ENCODE measurements at places on chromosomes 1 and 21.

- no peak for DNase-seq
These were observed 20.5 kb downstream of the PRDM15 start for GRCh38 chr21:41858466-41859296.

GRCh38 chr1:22763487-22764200 lies 53.0 kb downstream of the EPHB2 start:
- no peak for DNase-seq

GRCh38 chr1:63475761-63476160 lies 47.3 kb downstream of the ITGB3BP start:
- DNase-seq = no peak

- DNase-seq = no peak
These were observed 71.2 kb downstream of the NGF start for GRCh38 chr1:115266729-115267421.

GRCh38 chr1:218945050-218945449 lies 228.6 kb upstream of the LYPLAL1 start:
- DNase-seq = no peak

- no peak for DNase-seq
These were observed 8.2 kb downstream of the UMODL1 start for GRCh38 chr21:42079008-42079938.

GRCh38 chr1:185404291-185404690 lies 87.2 kb upstream of the IVNS1ABP start:
- DNase-seq = no peak

- no peak for DNase-seq
These were observed 10.7 kb downstream of the ZNF648 start for GRCh38 chr1:182050481-182051448.

- no peak for DNase-seq
These were observed 26.0 kb downstream of the SLC16A1 start for GRCh38 chr1:112929979-112930378.

DNA sequence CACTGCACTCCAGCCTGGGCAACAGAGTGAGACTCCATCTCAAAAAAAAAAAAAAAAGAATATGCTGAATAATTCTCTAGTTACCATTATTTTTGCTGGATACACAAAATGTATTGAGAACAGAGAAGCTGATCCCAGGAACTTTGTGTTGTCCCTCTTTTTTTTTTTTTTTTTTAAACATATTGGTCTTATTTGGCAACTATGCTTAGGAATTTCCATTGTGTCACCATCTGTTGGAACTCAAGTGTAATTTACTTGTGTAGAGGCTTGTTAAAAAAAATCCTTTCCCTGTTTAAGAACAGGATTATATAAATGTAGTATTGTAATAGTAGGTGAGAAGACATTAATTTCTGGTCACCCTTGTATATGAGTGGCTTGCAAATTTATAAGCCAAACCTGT lies 28.6 kb downstream of the CAMSAP2 start:
- DNase-seq = no peak

DNA sequence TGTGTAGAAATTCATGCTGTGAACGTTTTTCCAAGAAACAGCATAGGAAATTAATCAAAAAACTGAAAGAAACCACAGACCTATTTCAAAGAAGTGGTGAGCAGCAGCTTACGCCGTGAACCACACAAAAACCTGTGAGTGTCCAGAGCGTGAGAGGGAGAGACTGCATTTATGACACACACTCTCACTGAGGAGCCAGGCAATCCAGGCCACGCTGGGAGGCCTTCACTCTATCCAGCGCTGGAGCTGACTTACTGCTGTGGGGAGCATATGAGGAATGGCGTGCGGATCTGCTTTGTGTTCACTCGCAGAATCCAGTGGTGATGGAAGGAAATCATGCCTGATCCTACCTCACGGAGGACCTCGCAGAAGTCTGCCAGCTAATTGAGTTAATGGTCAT lies 12.7 kb downstream of the ADAMTS1 start:
- no peak for DNase-seq

GRCh38 chr1:61641578-61642336 lies 83.2 kb downstream of the TM2D1 start:
- peak; percentile 23 for DNase-seq

- no peak for DNase-seq
These were observed 48.5 kb downstream of the EVI5 start for GRCh38 chr1:92736395-92736794.

DNA sequence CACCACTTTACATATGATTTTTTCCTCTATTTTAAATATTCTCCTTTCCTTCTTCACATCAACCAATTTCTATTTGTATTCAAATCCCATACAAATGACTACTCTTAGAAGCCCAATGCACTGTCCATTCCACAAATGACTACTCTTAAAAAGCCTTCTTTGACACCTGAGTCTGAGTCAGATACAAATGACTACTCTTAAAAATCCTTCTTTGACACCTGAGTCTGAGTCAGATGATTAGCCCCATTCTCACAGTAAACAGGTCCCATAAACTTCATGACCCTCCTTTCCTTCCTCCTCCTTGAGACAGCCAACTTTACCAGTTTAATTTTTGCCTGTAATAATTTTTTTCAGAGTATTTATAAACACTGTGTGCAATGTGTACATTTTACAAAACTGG lies 231.3 kb upstream of the USP25 start:
- no peak for DNase-seq

DNA sequence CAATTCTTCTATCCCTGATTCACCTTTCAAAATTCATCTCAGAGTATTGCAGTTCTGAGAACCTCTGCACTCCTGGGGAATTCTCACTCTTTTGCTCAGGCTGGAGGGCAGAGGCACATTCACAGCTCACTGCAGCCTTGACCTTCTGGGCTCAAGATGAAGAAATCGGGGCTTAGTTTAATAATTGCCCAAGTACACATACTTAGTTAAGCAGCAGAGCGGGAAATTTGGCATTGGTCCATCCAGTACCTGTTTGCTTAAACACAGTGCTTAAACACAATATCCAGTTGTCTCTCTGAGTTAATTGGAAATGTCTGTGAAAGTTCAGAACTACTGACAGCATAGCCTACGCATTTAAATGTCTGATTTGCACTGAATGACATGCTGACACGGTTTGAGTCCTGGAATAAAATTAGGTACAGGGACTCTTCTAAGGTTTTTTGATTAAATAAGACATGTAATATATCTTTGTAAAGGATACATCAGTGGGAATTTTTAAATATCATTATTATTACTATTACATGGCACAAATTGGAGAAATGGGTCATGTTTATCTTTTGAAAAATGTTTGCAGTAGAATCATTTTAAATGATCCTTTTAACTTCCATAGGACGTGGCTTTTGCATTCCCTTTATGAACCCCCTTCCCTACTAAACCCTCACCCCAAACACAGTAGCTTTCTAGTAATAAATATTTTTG lies 337.4 kb downstream of the SRGAP2C start:
- no peak for DNase-seq

DNA sequence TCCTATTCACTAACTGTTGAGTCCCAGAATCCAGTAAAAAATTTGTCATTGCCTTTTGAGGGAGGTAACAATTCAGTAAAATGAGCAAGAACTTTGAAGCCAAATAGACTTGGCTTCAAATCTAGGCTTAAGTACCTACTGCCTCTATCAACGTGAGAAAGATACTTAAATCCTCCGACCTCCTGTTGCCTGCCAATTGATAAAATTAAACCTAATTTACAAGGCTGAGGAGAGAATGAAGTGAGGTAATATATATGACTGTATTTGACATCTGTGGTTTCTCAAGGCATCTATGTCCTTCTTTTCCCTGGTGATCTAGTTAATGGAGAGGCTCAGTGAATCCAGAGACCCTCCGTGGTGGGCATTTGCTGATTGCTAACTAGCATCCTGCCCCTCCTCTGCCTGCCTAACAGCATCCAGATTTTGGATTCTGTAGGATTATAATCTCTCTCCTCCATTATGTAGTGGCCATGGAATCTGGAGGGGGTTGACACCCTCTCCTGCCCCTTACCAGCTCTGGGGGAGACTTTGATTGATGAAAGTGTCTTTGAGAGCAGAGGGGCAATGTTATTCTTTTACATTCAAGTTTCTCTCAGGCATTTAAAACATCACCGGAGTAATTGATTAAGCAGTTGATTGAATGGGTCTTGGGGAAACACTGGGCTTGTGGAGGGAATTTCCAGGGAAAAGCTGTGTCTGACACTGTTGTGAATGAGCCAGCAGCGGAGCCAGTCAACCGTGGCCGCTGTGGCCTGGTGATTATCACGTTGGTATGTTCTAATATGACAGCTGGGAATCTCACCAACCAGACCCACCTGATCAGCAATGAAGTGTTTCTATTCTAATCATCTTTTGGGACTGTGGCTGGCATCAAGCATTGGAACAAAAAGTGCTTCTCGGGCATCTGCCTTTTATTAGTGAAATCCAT lies 140.7 kb upstream of the FAM78B start:
- no peak for DNase-seq

- no peak for DNase-seq
These were observed 29.8 kb downstream of the MEGF6 start for GRCh38 chr1:3581296-3582036.

DNA sequence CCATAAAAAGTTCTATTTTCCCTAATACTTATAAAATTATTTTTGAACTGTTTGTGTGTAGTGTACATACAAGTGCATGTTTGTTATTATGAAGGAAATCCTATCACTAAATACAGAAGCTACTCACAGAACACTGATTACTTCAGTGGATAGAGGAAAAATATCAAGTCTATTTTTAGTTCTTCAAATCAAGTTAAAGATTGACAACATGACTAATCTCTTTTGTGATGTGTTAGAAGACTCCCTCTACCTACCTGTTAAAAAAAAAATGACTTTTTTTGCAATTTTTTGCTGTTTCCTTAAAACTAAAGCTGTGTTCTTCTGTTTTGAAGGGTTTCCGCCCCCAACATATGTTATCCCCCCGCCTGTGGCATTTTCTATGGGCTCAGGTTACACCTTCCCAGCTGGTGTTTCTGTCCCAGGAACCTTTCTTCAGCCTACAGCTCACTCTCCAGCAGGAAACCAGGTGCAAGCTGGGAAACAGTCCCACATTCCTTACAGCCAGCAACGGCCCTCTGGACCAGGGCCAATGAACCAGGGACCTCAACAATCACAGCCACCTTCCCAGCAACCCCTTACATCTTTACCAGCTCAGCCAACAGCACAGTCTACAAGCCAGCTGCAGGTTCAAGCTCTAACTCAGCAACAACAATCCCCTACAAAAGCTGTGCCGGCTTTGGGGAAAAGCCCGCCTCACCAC lies 45.5 kb downstream of the NCF2 start:
- DNase-seq = no peak

DNA sequence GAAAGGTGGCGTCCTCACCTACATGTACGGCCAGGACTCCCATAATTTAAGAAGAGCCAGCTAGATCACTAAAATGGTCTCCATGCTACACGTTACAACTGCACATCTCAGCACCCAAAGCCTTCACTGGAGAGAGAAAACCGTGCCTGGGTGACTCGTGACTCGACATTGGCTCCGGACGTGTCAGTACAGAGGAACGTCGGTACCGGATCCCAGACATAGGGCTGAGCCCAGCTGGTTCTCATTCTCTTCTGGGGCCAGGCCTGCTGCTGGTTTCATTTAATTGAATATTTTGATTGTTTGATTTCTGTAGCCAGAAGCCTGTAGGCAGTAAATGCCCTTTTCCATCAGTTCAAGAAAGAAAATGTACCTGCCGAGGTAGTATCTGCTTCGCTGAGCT lies 93.1 kb downstream of the HHIPL2 start:
- no peak for DNase-seq

GRCh38 chr21:34540206-34540605 lies 28.2 kb upstream of the KCNE1 start:
- DNase-seq = no peak

- no peak for DNase-seq
These were observed 8.6 kb downstream of the PRKACB start for GRCh38 chr1:84152649-84153056.

GRCh38 chr1:170064821-170065220 lies 9.7 kb downstream of the KIFAP3 start:
- no peak for DNase-seq

DNA sequence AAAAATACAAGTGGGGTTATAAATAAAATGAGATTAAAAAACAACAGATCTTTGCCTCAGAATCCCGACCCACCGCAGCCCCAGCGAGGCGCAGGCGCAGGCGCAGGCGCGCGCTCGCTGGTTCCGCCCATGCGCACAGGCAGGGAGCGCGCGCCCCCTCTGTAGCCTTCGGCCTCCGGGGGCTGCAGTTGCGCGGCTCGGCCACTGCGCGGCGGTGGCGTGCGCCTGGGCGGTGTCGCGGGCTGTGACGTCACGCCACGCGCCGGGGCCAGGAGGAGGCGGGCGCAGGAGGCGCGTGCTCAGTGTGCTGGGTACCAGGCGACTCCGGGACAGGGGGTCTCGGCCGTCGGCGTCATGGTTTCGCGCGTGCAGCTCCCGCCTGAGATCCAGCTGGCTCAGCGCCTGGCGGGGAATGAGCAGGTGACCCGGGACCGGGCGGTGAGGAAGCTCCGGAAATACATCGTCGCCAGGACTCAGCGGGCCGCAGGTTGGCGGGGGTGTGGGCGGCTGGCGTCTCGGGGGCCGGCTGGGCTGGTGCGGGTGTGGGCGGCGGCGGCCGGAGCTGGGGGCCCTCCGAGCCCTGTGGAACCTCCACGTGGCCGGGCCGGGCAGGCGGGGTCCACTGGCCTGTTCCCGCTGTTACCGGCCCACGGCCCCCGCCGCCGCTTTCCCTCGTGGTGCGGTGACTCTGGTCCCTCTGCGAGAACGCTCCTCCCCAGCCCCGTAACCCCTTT lies at the start of gene RRP1:
RRP1 (plus strand) TSS at position 302 of the 734 bp plus-strand sequence; CDS start at position 355, 53 bp downstream.
- DNase-seq = peak; percentile 96

- DNase-seq = no peak
These were observed 8.3 kb upstream of the GPR89B start for GRCh38 chr1:147919896-147920295.

DNA sequence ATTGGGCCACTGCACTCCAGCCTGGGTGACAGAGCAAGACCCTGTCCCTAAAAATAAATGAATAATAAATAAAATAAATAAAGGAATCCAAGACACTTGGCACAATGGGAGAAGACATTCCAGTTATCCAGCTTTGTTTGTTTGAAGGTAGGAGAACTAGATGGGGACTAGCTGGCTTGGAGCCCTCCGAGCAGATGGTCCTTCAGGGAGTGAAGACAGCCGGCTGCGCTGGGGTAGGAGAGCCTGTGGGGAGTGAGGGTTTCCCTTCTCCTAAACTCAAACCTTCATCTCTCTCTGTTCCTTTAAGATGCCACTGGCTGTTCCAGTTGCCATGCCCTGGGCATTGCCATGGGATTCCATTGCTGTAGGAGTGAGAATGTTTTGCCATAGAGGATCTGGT lies 120.6 kb downstream of the NAV1 start:
- DNase-seq = no peak

DNA sequence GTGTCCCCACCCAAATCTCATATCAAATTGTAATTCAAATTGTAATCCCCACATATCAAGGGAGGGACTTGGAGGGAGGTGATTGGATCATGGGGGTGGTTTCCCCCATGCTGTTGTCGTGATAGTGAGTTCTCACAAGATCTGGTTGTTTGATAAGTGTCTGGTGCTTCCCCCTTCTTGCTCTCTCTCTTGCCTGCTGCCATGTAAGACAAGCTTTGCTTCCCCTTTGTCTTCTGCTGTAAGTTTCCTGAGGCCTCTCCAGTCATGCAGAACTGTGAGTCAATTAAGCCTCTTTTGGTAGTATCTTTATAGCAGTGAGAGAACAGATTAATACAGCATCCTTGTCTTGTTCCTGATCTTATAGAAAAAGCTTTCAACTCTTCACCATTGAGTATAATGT lies 6.5 kb upstream of the LRRC39 start:
- DNase-seq = no peak
